ENCODE measurements at places on chromosomes 4 and X.

DNA sequence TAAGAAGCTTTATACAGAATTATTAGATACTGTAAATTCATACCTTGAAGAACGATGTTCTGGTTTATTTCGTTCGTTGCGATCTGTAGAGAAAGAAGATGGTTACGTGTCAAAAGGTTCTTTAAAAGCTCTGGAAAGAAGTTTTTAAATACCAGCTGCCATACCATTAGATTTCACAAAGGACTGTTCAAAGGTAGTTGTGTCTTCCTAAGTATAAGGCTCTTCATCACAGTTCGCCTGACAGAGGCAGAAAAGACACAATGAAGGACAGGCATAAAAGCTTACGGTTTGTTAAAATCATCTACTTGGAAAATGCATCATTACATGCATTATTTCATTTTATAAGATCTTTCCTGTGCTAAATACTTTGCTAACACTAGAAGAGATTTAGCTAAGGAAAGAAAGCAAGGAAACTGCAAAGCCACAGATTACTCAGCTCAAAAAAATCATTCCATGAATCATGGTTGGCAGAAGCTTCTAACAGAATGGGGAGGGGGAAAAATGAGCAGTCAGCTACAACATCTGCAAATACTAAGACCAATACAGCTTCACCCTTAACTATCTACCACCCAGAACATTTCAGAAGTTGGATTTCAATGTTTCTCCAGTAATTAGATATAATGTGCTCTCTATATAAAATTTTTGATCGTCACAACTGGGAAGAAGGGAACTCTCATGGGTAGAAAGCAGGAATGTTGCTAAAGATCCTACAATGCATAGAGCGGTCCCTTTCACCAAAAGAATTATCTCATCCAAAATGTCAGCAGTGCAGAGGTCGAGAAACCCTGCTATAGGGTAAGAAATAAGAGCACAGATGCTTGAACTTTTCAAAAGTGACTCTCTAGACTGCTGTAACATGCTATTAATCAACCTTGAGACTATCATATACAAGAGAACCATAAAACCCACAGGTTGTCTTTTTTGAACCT is 50.7 kb upstream of the PRSS48 start:
- no peak for DNase-seq

DNA sequence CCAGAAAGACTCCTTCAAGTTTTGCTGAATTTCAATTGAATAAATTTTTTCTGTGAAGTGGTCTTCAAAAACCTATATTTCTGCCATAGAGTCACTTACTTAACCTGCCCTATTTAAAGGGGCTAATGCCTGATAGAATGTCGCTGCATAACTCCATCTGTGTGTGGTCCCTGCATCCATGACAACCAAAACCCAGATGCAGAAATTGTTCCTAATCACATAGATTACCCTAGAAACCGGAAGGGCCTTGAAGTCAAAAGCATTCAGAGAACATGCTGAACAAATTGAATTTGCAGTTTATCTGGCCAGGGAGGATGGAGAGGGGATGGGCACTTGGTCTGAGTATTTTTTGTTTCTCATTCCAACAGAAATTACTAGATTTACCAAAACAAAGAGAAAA is 1.5 kb upstream of the PARM1 start:
- DNase-seq = no peak

GRCh38 chrX:13482746-13483541 is 86.5 kb upstream of the EGFL6 start:
- no peak for DNase-seq

DNA sequence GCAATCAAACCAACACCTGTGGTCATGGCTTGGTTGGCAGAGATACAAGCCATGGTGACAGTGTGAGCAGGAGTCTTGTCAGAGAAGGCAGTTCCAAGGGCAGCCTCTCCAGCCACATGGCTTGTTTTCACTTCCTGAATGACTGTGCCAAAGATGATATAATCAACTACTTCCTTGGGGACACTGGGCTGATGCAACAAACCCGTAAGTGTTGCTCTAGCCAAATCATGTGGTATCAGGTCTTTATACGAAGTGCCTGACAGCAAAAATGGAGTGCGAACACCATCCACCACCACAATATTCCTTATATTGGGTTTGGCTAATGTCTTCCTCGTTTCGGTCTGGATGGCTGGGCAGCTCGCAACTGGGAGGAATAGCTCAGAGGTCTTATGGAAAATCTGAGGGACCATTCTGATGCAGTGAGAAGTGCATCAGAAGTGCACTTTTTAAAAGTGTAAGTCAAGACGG is 922.0 kb downstream of the NLGN4X start:
- no peak for DNase-seq

- DNase-seq = no peak
Observed at GRCh38 chr4:155984106-155984797, 30.6 kb upstream of the CTSO start.

GRCh38 chr4:150078041-150078578 is at the start of gene DCLK2:
Gene DCLK2 (plus strand): TSS chr4:150078445. CDS start chr4:150079028, 583 bp downstream.
- no peak for DNase-seq

DNA sequence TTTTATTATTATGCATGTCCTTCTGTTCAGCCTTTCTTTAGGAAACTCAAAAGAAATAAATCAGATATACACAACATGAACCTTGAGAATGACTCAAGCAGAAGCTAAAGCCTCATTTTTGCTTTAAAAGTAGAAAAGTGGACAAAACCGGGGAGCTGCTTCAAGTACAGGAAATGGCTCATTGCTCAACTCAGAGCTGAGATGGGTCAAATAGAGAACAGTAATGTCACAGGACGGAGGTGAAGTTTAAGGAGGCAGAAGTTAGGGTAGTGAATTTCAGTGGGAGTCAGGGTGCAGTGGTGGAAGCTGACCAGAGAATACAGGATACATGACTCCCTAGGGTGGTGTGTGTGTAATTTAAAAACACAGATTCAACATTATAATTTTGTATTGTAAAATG is 22.2 kb downstream of the PHKA2 start:
- DNase-seq = no peak

GRCh38 chr4:72496119-72496518 is 72.9 kb downstream of the ADAMTS3 start:
- DNase-seq = no peak

- DNase-seq = no peak
Observed at GRCh38 chrX:47797084-47797483, 39.6 kb upstream of the ZNF81 start.

DNA sequence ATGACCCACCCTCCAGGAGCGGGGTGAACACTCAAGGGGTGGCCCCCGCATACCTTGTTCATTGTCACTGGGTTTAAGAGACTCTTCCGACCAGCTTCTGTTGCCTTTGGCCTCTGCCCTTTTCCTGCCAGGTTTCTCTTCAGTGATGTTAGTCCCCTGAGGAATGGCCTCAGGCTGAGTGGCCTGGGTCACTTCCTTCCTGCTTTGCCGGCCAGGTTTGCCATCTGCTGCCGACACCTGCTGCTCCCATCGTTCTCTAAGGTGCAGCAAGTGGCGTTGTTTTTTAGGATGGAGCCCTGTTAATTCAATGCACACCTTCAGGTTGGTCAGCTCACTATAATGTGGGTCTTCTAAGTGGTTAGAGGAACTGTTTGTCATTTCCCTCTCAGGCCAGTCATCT is 34.2 kb downstream of the BCOR start:
- no peak for DNase-seq

DNA sequence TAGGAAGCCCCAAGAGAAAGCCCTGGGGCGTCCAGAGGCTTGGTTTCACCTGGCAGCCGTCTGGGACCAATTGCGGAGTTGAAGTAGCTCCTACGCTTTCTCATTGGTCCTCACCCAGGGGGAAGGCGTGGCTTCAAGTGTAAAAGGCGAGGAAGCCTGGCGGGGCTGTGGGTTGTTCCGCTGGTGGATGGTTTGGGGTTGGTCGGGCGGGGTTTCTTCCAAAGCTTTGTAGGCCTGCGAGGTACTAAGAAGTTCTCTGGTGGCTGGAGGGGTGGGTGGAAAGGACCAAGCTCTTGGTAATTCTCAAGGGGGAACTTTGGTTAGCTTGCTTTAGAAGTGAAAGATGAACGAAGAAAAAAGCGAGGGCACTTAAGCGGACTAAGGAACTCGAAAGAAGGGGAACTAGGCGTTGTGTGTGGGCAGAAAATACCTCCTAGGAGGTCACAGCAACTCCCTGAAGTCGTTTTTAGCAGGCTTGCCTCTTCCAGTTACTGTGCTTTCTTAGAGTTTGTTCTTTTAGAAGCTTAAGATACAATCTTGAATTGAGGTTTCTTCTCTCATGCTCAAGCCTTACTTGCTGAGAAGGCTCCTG is 36.6 kb downstream of the CCNG2 start:
- peak; percentile 56 for DNase-seq

GRCh38 chr4:105088110-105088879 is 58.4 kb upstream of the TET2 start:
- DNase-seq = no peak

- DNase-seq = no peak
Observed at GRCh38 chr4:147815741-147816140, 83.9 kb downstream of the ARHGAP10 start.

DNA sequence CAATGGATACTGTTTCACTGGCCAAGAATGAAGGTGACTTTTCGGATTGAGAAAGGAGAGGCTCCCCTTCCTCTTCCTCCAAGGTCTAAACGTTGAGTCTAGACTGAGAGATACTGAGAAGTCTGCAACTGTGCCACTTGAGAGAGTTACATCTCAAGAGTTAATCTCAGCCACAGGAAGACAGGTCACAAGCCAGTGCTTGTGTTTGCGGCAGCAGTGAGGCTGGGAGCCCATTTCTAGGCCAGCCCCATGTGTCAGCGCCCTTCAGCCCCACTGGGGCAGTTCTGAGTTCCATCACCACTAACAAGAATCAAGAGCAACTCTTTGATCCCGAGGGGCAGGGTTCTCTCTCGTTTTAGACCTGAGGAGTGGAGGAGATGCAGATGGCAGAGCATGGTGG is 7.3 kb upstream of the SEC24D start:
- DNase-seq = no peak

Measured in effector CD4-positive, alpha-beta T cell (primary cell).